ENCODE measurements at places on chromosomes 2 and 18.
A peak's percentile ranks its signal among the peaks of the same experiment; 100 is the strongest.

GRCh38 chr2:225411452-225411851, 11.9 kb downstream of the NYAP2 start:
- no peak for DNase-seq

GRCh38 chr2:221050020-221050795, 521.9 kb downstream of the EPHA4 start:
- DNase-seq: no peak

- no peak for DNase-seq
These were observed 660.6 kb downstream of the NYAP2 start for GRCh38 chr2:226059961-226060627.

DNA sequence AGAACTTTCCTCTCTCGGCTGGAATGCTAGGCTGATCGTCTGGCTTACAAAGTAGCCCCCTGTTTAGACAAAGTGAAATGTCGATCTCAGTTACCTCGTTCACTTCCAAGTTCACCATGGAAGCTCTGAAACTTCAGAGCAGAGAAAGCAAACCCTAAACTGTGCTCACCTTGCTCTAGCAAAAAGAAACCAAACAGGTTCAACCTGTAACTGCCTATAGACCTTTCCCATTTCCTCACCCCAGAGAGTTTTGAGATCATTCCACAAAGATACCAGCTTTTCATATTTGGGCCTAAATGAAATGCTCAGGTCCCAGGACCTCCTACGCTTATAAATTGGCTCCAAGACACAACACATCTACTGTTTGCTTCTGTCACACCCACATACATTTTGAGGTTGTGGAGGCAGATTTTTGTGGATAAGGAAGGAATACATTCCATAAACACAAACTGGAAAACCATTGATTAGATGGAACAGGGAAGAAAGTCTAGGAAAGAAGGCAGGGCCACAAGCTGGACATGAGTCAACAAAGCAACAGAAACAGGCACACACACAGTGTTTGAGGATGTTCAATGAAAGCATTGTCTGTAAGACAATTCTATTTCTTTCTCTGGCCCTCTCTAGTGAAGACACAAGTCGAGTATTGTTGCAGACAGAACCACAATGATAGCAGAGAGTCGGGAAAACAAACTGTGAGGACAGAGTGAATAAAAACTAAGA, 52.8 kb upstream of the TGIF1 start:
- peak; percentile 92 for DNase-seq

DNA sequence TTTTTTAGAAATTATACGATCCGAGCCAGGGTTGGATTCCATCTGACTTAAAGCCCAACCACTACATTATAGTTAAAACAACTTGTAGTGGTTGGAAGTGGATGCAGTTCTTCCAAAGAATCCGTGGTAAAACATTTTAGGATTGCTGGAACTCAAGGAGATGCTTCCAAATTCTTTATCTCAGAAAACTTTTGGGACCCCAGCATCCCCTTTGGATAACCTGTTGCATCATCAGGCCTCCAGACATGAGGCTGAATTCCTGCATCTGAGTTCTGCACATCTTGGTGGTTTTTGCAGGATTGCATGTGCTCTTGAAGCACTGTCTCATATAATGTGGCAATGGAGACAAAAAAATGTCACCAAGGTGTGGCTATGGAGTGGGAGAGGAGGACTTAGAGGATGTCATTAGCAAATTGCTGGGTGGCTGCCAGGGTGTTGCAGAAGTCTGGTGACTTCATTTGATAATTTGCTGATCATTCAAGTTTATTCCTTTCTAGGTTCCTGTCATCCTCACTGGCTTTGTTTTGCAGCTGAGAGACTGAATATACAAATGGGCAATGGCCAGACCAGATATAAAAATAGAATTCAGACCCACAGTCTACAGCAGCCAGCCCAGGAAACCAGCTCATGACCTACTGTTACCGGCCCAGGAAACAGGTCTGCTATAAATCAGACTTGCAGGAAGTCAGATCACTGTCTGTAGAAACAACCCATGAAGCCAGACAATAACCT, 207.7 kb downstream of the BCL2 start:
- no peak for DNase-seq

GRCh38 chr2:8682719-8683667, 1.1 kb downstream of the ID2 start:
- peak; percentile 26 for DNase-seq

- DNase-seq: no peak
These were observed 1114.5 kb downstream of the DSC3 start for GRCh38 chr18:29928081-29928480.

DNA sequence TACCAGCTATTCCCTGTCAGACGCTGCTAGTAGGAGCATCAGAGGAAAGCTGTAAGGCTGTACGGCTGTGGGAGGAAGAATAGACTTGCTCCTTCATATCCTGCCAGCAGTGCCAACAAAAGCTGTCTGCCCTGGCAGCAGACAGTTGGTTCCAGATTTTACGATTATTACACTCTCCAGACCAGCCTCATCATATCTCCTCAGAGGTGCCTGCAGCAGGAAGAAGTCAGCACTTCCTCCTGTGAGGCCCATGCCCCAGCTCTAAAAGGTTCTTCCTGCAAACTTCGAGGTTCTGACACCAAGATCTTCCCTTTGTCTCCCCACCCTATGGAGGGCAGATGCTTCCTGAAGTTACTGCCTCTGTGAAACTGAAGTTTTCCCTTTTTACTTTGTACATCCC, 537.7 kb upstream of the PKDCC start:
- no peak for DNase-seq

GRCh38 chr2:68734176-68734575, 435 bp upstream of the ARHGAP25 start:
- DNase-seq: no peak

- DNase-seq: no peak
These were observed 188.8 kb upstream of the REV1 start for GRCh38 chr2:99678625-99679024.

- no peak for DNase-seq
These were observed 91.1 kb downstream of the MAP4K4 start for GRCh38 chr2:101788565-101788964.

- no peak for DNase-seq
These were observed 203.5 kb upstream of the TWIST2 start for GRCh38 chr2:238644095-238645081.

DNA sequence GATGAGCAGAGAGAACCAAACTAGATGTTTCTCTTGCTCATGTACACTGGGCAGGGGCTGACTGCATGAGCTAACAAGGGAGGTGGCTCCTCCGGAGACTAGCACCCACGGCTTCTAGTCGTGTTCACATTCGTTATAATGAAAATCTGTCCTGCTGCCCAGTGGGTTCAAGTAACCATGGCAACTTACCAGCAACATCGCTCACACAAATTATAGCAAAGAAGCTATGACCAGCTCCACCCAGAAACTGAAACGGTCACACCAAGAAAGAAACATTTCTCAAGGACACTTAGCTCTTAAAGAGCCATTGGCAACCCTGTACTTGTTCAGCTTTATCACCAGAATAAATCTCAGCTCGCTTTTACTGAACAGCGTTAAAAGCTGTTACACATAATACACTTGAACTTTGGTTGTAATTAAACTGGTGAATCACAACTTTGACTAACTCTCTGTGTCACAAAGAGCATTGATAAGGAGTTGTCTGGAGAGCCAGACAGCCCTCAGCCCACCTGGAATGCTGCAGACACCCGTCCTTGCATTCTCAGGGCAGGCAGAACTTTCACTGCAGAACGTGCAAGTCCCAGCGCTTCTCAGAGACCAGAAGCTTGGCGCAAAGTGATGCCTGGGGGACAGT, 141.2 kb downstream of the PID1 start:
- no peak for DNase-seq

GRCh38 chr2:162175714-162176113, 23.7 kb upstream of the GCG start:
- no peak for DNase-seq

GRCh38 chr2:234429265-234429664, 67.6 kb downstream of the ARL4C start:
- no peak for DNase-seq

GRCh38 chr2:153641046-153641445, 162.5 kb upstream of the RPRM start:
- no peak for DNase-seq

- DNase-seq: peak; percentile 61
These were observed at the start of gene CFAP65 for GRCh38 chr2:219041252-219041651. Gene CFAP65 (minus strand): TSS chr2:219041516. CDS start chr2:219039048, 2,468 bp downstream.

GRCh38 chr2:136226903-136227302, 109.0 kb upstream of the CXCR4 start:
- no peak for DNase-seq

DNA sequence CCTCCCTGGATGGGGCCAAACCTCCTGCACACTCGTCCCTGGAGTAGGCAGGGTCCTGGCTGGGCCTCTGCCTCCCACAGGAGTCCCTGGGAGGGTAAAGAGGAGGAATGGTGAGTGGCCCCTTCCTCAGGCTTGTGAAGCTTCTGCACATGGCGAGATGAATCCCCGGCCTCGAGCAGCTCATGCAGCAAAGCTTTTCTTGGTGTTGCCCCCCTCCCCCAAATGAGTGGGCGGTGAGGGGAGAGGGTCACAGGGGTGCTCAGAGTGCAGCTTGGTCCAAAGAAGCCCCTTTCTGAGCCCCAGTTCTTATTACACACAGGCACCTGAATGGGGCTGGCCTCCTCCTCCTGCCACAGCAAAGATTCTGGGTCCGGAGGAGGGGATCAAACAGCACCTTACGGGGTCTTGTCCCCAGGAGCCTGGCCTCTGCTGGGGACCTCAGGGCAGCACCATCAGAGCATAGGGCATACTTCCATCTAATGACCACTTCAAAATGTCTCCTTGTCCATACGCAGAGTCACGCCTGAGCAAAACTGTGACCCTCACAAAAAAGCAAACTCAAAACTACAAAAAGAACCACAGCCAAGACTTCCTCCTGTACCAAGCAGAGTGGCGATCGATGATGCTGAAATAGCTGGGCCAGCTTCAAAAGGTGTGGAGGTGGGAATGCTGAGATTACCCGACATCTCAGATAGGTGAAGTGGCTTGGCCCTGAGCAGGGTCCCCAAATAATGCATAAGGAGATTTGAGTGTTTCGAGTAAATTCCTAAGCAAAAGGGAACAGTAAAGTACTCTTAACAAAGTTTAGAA, 148.4 kb upstream of the TWIST2 start:
- no peak for DNase-seq

- DNase-seq: no peak
These were observed 332.0 kb downstream of the PIK3C3 start for GRCh38 chr18:42287047-42287446.

- no peak for DNase-seq
These were observed 41.7 kb downstream of the ADCY3 start for GRCh38 chr2:24878341-24878740.

- DNase-seq: no peak
These were observed 431.9 kb upstream of the HS6ST1 start for GRCh38 chr2:128750328-128751165.

DNA sequence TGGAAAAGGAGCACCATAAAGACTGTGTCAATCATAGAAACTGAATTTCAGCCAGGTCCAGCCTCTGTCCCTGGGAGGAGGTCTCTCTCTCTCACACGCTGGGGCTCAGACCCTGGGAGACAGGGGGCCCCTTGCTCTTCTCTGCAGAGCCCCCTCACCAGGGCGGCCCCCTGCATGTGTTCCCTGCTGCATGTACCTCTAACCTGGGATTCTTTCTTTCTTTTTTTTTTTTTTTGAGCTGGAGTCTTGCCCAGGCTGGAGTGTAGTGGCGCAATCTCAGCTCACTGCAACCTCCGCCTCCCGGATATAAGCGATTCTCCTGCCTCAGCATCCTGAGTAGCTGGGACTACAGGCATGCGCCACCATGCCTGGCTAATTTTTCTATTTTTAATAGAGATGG, 46.5 kb downstream of the TPO start:
- DNase-seq: no peak

DNA sequence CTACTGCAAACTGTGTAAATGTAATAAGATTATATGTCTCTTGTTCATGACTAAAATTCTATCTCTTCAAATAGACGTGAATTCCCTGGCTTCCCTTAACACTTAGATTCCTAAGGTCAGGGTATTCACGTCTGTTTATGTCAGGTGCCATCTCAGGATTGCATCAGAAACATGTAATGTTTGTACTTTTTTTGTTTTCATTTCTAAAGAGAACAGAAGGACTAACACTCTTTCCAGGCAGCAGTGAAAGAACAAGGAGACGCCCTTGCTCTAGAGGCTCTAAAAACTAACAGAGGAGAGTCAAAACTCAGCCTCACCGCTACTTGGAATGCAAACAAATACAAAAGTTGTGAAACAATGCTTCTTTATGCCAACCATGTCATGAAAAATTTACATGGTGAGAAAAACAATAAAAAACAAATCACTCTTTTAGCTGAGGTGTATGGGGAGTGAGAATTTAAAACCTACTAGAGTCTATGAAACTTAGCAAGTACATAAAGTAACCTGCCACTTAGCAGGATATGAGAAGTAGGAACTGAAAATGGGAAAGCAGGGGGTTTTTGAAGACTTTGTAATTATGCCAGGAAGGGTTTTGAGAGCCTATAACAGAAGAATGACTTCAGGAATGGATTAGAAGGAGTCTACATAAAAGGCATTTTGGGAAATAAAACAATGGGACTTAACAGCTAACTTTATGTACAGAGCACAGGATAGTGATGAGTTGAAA, 522.7 kb downstream of the THSD7B start:
- DNase-seq: no peak

- DNase-seq: no peak
These were observed 25.5 kb upstream of the TDRD15 start for GRCh38 chr2:21098294-21098693.

GRCh38 chr2:106269591-106270291, 75.6 kb upstream of the UXS1 start:
- no peak for DNase-seq

GRCh38 chr2:143473216-143473615, 344.0 kb downstream of the ARHGAP15 start:
- no peak for DNase-seq

- DNase-seq: no peak
These were observed 28.9 kb downstream of the NYAP2 start for GRCh38 chr2:225428360-225428759.

DNA sequence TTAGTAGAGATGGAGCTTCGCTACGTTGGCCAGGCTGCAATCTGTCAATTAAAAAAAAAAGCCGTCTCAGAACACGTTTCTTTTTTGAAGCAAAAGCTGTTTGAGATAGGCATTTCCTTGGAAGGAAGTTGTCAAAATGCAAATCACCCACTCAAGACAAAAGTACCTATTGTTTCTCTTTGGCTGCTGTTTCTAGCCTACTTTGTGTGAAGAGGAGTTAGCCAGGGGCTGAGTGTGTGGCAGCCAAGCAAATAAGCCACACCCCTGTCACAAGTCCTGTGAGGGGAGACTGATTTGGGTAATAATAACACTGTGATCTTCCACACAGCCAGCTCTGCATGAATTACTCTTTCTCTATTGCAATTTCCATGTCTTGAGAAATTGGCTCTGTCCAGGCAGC, 47.4 kb upstream of the CDCA7 start:
- DNase-seq: peak; percentile 16

All from putamen (tissue), 1 donor.